ENCODE measurements at places on chromosomes 7 and 10.
A peak's percentile ranks its signal among the peaks of the same experiment; 100 is the strongest.

- no peak overlapping the region for H3K4me3 ChIP-seq
- peaks cover 7% of the 10 kb centered on the region for H3K4me1 ChIP-seq
- H3K27ac ChIP-seq: no peak overlapping the region
These were observed 17.1 kb downstream of the KCNK18 start for GRCh38 chr10:117214401-117214800.

GRCh38 chr7:44403775-44404174, 78.4 kb upstream of the CAMK2B start:
- no peak overlapping the region for H3K27ac ChIP-seq
- peaks cover 2% of the 10 kb centered on the region for H3K4me1 ChIP-seq
- no peak overlapping the region for H3K4me3 ChIP-seq

DNA sequence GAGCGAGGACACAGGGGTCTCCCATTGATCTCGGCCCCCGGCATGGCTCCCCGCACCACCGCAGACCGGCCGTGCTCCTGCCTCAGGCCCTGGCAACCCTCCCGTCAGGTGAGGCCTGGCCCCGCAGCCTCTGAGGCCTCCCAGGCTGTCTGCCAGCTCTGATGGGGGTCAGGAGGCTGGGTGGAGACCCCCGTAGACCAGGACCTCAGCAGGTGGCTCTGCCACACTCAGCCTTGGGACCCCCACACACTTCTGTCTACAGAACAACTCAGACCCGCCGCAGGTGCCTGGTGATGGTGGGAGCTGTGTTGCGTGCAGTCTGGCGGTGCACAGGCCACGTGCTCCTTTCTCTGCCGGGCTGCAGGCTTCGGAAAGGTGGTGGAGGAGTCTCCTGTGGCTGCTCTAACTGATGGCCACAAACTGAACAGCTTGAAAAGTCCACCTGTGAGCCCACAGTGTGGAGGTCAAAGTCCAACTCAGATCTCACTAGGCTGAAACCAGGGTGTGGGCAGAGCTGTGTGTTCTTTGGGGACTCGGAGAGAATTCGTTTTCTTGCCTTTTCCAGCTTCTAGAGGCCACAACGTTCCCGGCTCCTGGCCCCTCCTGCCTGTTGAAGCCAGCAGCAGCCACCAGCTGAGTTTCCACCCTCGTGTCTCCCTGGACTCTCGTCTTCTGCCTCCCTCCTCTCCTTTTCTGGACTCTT, 62.5 kb downstream of the PWWP2B start:
- no peak overlapping the region for H3K27ac ChIP-seq
- H3K27me3 ChIP-seq: peaks cover 1% of the 10 kb centered on the region
- H3K4me3 ChIP-seq: no peak overlapping the region
- H3K36me3 ChIP-seq: no peaks in the 10 kb centered on the region
- DNase-seq: no peak
- H3K4me1 ChIP-seq: no peaks in the 10 kb centered on the region

DNA sequence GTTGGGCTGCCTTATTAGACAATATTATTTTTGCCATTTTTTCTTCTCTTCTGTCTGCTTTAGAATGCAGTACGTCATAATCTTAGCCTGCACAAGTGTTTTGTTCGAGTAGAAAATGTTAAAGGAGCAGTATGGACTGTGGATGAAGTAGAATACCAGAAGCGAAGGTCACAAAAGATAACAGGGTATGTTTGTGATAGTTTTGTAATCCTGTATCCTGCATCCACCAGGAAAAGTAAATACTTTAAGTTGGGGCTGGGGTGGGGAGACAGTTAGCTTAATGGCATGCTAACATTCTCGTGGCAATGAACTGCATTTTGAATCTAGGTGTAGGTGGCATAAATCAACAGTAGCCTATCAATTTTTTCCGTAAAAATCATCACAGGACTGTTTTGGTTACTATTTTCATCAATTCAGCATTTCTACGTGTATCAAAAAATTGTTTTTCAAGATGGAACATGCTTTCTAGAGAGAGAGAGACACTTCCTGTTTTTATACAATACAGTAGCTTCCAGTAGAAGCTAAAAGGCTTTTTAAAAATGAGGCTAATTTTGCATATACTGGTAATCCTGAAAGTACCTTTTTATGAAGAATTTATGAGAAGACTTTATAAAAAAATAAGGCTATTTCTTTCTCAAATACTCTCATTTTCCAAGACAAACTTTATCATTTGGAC, 247.5 kb downstream of the FOXP2 start:
- H3K27ac ChIP-seq: no peak overlapping the region
- H3K4me1 ChIP-seq: no peaks in the 10 kb centered on the region
- DNase-seq: no peak
- peaks cover 2% of the 10 kb centered on the region for H3K27me3 ChIP-seq

DNA sequence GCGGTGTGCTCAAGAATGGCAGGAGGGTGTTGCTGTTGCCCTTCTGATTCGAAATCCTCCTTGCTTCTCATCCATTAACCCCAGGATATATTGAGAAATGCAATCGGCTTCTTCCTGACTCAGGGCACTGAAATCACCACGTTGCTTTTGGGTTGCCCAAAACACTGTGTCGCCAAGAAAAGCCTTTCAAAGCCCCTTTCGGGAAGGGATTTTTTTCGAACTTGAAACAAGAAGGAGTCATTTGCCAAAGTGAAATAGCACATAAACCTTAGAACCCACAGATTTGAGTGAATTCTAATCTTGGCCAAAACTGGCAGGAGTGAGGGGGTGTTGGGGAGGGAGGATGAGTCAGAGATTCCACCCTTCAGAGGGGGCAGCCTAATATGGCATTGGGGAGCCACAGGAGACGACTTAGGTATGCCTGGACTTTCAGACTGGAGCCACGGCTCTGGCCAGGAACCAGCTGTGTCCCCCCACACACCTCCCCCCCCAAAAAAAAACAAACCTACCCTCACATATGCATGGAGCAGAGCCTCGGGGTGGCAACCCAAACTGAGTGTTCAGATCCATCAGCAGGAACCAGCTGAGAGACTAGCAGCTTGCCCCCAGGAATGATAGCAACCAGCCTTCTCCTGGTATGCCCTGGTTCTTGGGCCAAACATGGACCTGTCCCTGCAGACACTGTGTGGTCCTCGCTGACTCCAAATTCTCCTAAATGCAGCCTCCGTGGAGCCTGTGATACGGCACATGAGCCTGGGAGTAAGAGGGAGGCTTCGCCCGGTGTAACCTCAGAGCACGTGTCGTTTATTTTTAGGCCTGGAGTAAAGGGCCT, 138.4 kb downstream of the FGFR2 start:
- H3K36me3 ChIP-seq: no peaks in the 10 kb centered on the region
- H3K4me1 ChIP-seq: no peaks in the 10 kb centered on the region
- no peak overlapping the region for H3K27ac ChIP-seq
- DNase-seq: no peak
- H3K27me3 ChIP-seq: no peaks in the 10 kb centered on the region
- no peak overlapping the region for H3K4me3 ChIP-seq

- H3K4me3 ChIP-seq: peak overlapping the region; percentile 66
- peaks cover 52% of the 10 kb centered on the region for H3K36me3 ChIP-seq
- H3K4me1 ChIP-seq: peaks cover 51% of the 10 kb centered on the region
These were observed 55.8 kb downstream of the FAM53B start for GRCh38 chr10:124688386-124688785.

GRCh38 chr10:34584164-34584563, 230.9 kb downstream of the PARD3 start:
- H3K27ac ChIP-seq: no peak overlapping the region
- H3K36me3 ChIP-seq: no peaks in the 10 kb centered on the region
- H3K27me3 ChIP-seq: peaks cover 3% of the 10 kb centered on the region
- H3K4me1 ChIP-seq: no peaks in the 10 kb centered on the region
- H3K4me3 ChIP-seq: no peak overlapping the region

- no peak for DNase-seq
- H3K4me1 ChIP-seq: peaks cover 6% of the 10 kb centered on the region
- peaks cover 1% of the 10 kb centered on the region for H3K36me3 ChIP-seq
- peaks cover 3% of the 10 kb centered on the region for H3K27me3 ChIP-seq
- no peak overlapping the region for H3K4me3 ChIP-seq
These were observed 39.8 kb upstream of the CDK13 start for GRCh38 chr7:39910108-39910869.

DNA sequence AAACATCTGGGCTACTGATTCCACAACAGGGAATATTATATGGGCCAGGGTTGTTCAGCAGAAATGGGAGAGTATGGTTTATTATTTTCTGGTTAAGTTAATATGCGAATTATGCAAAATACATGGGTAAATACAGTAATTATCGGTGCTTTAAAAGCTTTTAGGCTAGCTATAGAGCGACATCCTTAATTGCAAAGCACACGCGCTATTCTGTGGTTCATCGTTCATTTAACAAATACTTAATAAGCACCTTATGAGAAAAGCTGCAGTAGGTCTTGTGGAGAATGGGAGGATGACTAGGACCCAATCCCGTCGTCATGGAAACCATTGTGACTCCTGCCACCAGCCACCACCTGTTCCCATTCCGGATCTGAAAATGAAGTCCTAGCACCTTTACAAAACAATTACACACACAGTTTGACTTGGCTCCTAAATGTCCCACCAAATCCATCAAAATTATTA, 623 bp upstream of the CEP41 start:
- peaks cover 6% of the 10 kb centered on the region for H3K36me3 ChIP-seq
- peak overlapping the region; percentile 99 for H3K4me3 ChIP-seq
- peak overlapping the region; percentile 99 for H3K27ac ChIP-seq

DNA sequence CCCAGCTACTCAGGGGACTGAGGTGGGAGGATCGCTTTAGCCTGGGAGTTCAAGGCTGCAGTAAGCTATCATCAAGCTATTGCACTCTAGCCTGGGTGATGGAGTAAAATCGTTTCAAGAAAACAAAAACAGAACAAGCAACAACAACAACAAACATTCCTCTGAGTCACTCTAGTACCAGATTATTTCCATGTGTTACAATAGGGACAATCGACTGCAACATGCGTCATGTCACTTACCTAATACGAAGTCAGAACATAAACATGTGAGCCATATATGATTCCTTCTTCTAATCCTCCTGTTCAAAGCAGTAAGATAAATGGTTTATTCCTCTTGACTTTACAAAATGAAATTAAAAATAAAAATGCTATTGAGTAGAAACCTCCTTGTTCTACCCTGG, 57.3 kb downstream of the ZNF438 start:
- peaks cover 5% of the 10 kb centered on the region for H3K4me1 ChIP-seq
- no peak for DNase-seq
- no peak overlapping the region for H3K27ac ChIP-seq
- no peak overlapping the region for H3K4me3 ChIP-seq
- peaks cover 6% of the 10 kb centered on the region for H3K36me3 ChIP-seq

GRCh38 chr10:122126763-122127659, 138.0 kb downstream of the TACC2 start:
- H3K4me1 ChIP-seq: no peaks in the 10 kb centered on the region
- DNase-seq: no peak
- H3K27ac ChIP-seq: no peak overlapping the region
- no peaks in the 10 kb centered on the region for H3K36me3 ChIP-seq

DNA sequence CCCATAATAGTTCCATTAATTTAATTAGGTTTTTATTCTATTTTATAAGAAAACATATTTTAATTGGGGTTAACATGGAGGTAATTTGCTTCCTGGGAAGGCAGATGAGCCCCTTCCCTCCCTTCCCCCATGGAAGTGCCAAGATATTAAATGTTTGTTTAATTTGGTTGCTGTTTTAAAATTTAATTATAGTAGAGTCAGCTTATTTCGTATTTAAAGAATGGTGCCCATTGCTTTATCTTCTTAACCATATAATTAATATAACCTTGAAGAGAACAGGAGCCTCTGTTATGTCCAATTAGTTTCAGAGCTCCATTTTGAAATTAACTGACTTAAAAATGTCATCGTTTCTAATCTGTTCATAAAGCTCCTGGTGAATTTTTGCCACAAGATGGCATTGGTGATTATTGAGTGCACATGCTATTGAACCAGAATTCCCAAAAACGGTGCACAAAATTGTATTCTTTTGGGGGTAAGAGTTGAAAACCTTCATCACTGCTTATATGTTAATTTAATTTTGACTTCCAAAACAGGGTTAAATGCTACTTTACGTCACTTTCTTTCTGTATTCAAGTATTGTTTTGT, 26.0 kb downstream of the KLHDC10 start:
- DNase-seq: no peak
- peaks cover 2% of the 10 kb centered on the region for H3K4me1 ChIP-seq
- no peak overlapping the region for H3K27ac ChIP-seq
